ENCODE measurements at places on chromosomes 2 and 18.

DNA sequence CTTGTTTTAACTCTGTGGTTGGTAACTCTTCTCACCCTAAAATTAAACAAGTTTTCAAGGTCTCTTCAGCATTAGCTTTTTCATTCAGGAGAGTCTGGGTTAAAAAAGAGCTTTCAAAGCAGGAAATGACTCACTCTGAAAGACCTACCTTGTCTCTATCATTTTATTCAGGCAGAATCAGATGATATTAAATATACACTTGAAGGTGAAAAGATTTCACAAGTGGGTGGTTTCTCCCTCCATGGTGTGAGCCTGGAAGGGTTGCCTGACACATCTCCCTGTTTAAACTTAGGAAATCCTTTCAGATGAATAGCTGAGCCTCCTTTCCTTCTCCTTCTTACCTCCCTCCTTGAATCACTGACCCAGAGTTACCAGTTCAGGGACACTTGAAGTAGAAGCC is 1402.0 kb upstream of the PIK3C3 start:
- DNase-seq = no peak

- no peak for DNase-seq
Observed at GRCh38 chr2:86274265-86274917, 63.0 kb downstream of the REEP1 start.

- DNase-seq = no peak
Observed at GRCh38 chr2:137220438-137220993, 455.2 kb downstream of the THSD7B start.

DNA sequence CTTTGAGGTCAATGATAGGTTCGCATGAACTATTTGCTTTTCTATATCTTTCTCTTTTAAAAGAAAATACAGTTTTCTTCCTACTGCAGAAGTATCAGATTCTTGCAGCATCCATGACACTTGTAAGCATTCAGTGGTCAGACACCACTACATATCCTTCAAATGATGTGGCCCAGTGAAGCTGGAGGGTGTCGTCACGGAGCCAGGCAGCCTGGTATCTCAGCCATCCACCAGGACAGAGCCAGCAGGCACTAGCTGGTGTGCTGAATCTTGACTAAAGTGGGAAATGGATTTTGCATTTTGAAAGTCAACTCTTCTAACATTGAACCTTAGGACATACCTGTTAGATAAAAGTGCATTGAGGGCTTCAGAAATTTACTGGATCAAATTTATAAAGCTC is 5.4 kb downstream of the KLHL14 start:
- no peak for DNase-seq

- no peak for DNase-seq
Observed at GRCh38 chr2:64023485-64024258, 4.4 kb upstream of the VPS54 start.

GRCh38 chr2:33521791-33522281 is 45.4 kb downstream of the RASGRP3 start:
- peak; percentile 29 for DNase-seq

DNA sequence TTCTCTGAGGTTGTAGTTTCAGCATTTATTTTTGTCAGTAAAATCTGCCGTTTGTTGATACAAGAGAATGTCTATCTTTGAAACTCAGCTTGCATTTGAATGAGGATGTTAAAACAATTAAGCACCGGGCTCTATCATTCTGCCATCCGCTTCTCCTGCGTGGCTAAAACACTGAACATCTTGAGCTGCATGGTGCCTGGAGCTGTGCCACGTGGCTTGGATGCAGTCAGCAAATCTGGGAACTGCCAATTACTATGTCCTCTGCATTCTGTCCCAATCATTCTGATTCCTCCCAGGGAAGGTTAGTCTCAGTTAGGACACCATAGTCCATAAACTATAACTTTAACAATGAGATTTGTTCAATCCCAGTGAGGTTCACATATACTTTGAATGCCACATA is 598.4 kb downstream of the FBXO15 start:
- no peak for DNase-seq

DNA sequence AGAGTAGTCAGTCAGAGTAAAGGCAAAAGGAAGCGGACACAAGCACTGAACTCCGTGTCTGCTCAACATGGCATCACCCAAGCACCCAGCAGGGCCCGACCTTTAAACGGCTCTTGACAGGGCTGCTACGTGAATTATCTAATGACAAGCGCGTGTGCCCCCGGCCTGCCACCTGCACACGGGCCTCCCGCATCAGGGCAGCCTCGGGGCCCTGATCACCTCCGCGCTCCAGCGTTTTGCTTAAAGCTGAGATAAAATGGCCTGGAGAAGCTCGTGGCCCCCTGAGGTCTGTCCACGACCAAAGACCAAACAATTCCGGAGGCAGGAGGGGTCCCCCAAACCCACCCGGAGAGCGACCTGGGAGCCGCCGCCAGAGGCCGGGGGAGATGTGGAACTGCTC is 376 bp downstream of the NDUFA10 start:
- no peak for DNase-seq

GRCh38 chr2:39663187-39663930 is 2.4 kb upstream of the TMEM178A start:
- DNase-seq = no peak

DNA sequence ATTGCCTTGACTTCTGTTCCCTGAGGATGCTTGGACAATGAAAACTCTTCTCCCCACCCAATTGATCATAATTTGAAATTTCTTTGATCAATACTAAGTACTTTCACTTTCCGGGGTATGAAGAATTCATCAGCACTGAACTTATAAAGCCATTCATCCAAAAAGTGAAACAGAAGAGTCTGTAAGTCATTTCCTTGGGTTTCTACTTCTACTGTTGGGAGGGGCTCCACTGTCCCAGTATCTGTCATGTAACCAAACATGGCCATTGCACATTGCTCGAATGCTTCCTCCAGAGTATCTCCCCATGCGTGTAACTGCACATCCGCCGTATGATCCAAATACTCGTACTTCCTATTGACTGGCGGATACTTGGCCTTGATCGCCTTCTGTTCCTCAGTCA is 30.3 kb downstream of the NCL start:
- DNase-seq = no peak

- no peak for DNase-seq
Observed at GRCh38 chr2:34105006-34105767, 506.1 kb upstream of the FAM98A start.

- no peak for DNase-seq
Observed at GRCh38 chr2:68907232-68907919, 36.2 kb upstream of the BMP10 start.

DNA sequence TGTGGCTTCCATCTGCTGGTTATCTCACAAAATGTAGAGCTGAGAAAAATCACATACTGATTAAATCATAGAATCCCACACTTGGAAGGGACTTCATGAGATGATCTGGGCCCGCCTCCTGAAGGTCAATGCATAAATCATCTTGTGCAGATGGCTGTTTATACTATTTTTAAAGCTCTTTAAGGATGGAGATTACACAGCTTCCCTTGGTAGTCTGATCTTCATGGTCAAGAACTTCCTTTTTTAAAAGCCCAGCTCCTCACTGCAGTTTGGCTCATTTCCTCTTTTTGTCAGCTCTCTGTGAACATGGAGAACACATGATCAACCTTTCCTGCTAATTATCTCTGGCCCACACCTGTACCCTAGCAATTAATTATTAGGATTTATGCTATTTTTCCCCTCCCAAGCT is 25.9 kb downstream of the GCG start:
- DNase-seq = no peak

DNA sequence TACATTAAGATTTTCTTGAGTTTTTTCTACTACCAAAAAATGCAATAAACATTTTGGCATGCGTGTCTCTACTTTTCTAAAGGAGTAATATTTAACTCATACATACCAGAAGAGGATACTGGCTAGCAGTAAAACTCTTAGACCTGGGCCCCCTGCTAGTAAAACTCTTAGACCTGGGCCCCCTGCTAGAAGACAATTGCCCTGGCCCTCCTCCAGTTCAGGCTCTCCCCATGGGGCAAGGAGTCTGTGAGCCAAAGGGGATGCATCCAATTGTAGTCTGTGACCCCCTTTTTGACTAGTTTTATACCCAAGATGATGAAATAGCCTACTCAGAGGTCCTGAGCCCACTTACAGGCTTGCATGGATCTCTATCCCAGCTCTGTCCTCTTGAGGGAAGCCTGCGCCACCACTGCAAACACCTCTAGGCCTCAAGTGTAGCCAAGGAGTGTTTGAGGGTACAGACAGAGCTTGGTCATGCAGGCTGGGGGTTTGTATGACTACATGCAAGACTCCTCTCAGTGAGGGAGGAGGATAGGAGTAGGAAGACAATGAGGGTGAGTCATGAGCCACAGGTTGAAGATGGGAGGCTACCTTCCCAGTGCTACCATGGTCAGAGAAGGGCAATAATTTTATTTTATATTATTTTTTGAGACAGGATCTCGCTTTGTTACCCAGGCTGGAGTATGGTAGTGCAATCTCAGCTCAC is 45.2 kb upstream of the PGAP1 start:
- no peak for DNase-seq

DNA sequence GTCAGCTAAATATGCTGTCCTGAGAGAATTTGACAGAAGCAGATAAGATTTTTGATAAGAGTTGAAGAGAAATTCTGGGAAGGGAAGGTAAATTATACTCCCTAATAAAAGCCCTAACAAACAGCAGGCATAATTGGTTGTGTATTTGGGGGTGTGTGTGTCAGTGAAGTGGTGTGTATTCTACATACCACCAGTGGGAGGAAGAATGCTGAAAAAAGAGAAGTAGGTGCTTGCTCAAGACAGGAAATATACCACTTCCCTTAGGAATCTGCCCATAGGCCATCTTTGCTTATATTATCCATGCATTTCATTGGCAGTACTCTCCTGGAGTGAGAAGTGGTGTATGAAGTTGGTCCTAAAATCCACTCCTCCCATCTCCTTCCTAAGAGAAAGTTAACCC is 76.2 kb downstream of the FMNL2 start:
- no peak for DNase-seq

- DNase-seq = no peak
Observed at GRCh38 chr2:149799013-149799705, 211.6 kb upstream of the MMADHC start.

- no peak for DNase-seq
Observed at GRCh38 chr2:38933653-38934052, 44.0 kb downstream of the ARHGEF33 start.

DNA sequence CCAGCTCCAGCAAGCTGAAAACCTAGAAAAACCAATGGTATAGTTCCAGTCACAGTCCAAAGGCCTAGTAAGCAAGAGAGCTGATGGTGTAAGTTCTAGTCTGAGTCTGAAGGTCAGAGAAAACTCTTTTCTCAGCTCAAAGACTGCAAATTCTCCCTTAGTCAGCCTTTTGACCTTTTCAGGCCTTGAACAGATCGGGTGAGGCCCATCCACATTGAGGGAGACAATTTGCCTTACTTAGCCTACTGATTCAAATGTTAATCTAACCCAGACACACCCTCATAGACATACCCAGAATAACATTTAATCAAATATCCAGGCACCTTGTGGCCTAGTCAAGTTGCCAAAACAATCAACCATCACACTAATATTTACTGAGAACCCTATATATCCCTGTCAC is 110.8 kb upstream of the KCNJ3 start:
- no peak for DNase-seq

GRCh38 chr2:70723286-70723885 is 44.6 kb downstream of the ADD2 start:
- no peak for DNase-seq

Measured in right cardiac atrium (tissue), 5 donors.